Stromal cell of bone marrow (primary cell): ENCODE measurements at places on chromosomes 2 and 18.

- no peak for DNase-seq
Measured at GRCh38 chr2:71971493-71971892, 176.2 kb downstream of the CYP26B1 start.

DNA sequence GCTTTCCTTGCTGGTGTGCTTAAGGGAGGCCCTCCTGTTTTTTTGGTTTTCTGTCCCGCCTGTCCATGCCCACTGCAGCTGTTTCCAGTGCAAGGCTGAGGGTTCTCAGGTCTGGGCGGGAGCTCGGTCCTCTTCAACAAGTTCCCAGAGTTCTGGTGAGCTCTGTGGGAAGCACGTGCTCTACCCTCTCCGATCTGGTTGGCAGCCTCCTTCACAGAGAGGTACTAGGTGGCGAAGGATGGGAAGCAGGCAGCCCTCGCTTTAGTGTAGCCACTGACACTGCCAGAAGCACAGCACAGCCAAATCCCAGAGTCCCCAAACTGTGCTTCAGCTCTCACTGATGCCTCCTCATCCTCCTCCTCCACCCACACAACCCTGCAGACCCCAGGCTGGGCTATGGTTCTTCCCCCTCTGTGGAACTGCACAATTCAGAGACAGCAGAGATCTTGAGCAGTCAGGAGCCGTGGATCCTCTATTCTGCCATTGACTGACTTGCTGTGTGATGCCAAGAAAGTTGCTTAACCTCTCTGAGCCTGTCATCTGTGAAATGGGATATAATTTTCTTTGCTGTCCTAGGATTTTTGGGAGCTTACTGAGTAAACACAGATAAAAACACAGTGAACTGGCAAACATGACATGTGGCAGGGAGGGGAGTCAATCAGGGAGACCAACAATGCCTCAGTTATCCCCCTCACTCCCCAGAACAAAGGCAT is 157.3 kb downstream of the MSH2 start:
- DNase-seq = no peak

DNA sequence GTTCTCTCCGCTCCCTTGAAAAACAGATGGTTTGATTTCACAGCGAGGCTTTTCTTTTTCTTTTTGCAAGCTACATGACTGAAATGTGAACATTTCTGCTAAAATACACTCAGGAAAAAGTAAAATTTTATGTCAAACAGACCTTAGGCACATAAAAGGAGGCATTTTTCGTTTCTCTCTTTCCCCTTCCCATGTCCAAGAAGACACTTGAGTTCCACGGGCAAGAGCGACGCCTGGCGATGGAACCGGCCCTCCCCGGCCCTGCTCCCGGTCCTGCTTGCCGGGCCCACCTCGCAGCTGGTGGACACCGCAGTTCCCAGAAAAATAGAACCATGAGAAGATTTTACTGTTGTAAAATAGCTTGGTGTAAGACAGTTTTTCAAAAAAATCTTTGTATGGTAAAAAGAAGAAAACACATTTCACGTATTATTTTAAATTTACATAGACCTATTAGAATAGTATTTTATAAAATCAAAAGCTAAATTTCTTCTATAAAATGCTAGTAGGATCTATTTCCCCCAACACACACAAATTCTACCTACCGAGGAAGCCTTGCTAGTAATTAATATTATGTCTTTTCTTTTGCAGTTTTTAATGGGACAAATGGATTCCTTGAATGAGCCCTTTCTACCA is 2.3 kb upstream of the ALKAL2 start:
- peak; percentile 41 for DNase-seq

DNA sequence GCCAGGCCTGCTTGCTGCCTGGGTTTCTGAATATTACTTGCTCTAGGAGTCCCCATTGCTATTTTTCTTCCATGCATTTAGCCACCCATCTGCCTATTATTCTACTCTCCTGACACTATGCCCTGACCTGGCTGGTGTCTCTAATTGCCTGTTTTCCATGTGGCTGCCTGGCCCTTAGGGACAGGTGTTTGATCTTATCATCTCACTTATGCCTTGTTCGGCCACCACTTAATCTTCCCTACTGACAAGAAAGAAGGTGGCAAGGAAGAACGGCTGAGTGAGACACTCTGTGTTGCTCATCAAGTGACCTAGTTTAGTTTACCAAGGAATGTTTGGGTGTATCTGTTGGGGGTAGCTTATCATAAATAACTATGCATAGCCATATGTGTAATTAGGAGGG is 50.4 kb upstream of the RAPH1 start:
- DNase-seq = no peak

GRCh38 chr2:229059331-229060033 is 211.6 kb downstream of the PID1 start:
- no peak for DNase-seq

DNA sequence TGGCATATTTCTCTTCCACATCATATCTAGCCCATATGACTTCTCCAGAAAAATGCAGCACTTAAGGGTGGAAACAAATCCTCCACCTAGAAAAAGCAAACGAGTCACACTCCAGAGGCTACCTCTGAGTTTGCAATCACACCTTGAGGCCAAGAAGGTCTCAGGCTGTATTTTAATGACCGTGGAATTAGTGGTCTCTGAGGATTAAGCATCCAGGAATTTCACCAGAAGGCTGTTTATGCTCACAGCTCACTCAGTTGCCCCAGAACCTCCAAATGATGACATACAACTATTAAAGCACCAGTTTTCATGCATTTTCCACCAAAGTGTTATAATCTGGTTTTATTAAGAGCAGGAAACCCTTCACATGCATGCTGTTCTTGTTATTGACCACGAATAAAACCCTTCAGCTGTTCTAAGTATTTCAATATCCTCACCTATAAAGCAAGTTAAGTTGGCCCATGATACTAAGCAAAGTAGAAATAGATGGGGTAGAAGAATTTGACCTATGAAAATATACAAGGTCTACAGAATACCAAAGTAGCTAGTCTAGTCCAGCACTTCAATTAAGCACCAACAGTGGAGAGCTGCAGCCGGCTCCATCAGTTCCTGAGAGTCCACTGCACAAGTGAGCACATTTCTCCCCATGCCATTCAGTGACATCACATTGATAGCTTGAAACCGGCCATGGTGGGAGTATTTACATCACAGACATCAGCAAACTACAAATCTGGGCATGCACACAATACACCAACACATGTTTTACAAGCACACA is 39.5 kb upstream of the SLC14A1 start:
- DNase-seq = no peak

GRCh38 chr2:46504685-46505471 is 25.5 kb downstream of the TMEM247 start:
- no peak for DNase-seq

DNA sequence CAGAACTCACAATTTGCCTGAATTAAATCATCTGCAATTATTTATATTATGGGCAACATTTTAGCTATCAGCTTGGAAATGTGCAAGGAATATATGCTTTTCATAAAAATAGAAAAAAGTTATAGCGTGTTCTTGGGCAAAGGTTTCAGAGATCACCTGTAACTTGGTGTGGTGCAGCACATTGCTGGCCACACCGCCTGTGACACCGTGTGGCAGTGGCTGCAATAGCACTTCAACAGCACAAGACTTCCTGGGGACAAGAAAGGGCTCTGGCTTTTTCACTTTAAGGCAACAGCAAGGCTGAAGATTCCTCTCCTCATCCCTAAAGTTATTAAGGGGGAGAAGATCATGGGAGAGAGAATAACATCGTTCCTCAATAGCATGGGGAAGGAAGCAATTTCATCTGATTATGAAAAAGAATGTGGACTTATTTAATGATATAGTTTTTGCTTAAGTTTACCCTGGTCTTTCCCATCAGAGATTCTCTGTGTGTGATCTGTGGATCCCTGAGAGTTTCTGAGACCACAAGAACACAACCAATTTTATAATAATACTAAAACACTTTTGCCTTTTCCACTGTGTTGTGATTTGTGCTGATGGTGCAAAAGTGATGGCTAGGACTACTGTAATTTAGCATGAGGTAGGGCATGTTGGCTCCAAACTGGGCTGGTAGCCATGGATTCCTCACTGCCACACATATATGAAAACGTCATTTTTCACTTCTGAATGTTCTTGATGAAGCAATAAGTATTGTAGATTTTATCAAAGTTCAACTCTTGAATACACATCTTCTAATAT is 15.0 kb upstream of the SERPINB3 start:
- DNase-seq = no peak
